GM13976 (cell line): ENCODE measurements at places on chromosomes 12 and 14.

DNA sequence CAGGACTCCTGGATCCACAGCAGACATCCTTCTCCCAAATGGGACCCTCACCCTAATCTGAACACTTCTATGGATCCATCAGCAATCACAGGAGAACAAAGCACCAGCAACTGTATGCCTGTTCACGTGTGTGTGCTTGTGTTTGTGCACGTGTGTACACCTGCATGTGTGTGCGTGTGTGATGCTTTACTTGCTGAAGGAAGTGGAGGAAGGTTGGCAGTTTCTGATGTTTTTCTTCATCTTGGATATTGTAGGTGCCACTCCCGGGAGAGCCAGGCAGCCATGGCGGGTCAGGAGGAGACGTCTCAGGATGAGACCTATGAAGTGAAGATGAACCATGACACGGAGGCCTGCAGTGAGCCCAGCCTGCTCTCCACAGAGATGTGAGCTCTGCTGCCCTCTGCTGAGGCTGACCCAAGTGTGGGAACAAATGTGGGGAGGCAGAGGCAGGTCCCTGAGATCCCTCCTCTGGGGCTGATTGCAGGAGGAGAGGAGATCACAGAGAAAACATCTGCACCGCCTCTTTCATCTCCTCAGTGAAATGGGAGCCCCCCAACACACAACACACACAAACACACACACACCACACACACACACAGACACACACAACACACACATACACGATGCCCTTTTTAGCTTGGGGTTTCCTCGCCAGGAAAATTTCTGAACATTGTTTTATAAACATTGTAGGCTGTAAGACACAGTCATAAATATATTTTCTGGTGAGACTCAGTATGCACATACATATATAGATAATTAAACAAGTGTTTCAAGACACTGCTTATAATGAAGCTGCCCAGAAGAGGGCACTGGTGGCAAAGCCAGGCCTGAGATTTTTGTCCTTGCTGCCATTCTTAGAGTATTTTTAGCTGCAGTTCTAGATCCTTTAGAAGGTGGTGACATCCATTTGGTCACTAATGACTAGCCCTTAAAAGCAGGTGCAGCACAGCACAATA lies 112.2 kb upstream of the FKBP4 start:
- DNase-seq: no peak

DNA sequence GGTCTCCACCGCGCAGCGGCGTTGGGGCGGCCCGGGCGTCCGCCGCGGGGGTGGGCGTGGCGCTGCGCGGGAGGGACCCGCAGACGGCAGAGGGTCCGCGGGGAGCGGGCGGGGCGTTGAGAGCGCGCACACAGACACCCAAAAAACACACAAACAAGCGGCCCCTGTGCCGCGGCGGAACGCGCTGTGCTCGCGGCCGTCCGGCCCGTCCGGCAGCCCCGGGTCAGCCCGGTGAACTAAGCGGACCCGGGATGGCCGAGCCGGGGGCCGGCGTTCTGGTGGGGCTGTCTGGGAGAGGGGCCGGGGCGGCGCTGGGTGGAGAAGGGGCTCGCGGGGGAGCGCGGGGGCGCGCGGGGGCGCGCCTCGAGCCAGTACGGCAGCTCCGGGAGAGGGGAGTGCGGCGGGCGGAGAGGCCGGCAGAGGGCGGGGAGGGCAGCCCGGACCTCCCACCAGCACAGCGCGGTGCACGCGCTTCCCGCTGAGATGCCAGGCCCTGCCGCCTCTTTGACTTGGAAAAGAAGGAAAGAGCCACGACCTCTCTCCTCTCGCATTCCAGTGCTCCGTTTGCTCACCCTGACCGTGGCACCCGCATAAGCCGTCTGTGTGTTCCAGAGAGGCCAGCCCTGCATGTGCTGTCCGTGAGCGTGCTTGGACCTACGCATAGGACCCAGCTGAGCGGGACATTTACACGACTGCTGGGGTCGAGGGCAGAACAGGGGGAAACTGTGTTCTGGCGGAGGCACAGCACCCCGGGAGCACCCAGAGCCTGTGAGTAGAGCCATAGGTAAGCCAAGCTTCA lies 10.3 kb downstream of the SLC6A12 start:
- no peak for DNase-seq

DNA sequence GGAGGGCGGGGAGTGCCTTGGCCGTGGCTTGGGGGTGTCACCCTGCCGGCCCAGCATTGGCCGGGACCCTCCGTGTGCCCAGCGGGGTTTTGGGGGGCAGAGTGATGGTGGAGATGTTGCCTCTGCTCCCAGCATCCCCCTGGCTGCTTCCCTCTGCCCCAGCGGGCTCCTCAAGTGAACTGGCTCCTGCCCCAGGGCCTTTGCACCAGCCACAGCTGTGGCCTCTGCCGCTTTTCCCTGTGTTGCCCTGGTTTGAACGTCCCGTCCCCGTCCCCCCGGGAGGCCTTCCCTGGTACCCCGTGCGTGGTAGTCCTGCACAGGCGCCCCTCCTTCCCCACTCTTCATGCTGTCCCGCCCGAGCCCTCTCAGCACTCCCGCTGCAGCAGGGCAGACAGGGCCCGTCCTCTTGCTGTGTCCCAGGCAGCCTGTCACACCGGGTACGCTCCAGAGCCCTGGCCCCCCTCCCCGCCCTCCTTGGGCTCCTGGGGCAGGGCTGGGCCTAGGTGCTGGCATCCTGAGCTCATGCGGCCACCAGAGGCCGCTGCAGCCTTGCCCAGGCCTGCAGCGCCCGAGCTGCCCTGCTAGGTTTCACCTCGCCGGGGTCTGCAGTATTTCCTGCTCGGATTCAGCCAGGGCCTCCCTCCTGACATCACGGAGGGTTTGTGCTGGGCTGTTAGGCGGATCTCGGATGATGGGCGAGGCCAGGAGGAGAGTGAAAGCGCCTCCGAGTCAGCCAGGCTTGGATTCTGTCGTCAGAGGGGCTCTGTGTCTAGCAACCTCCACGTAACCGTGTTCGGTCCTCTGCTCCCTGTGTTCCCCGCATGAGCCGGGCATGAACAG lies 9.5 kb downstream of the NOC4L start:
- DNase-seq: peak; percentile 89

GRCh38 chr14:92254786-92255185 lies 68.2 kb upstream of the SLC24A4 start:
- no peak for DNase-seq

DNA sequence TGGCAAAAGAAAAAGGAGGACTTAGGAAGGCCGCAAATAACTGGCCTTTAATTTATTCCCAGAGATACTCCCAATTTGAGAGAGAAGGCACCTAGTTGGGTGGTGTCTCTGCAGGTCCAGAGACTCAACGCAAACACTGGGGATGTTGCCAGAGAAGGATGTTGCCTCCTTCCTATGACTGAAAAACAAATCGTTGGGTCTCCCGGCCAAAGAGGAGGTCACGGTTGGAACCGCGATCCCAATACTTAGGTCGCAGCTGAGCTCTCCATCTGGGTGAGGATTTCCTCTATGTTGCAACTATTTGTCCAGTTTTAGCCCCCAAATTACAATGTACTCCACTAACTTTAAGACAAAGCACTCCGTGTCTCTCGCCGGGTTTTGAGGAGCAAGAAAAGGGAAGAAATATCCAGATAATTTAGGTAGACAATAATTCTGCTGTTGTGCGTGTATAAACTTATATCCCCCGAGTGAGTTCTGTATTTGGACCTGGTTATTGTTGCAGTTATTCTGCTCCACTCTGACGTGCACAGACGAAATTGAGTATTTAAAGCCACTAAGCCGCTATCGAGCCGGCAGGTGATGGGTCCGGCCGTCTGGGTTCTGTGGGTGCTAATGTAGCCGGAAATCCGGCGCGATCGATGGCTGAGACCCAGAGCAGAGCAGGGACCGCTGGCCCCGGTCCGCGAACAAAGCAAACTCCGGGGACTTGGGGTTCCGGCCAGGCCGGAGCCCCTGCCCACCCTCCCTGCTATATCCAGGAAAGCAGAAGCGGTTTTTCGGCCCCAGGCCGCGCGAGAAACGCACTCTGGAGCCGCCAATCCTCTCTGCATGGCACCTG lies 5.7 kb downstream of the HOXC12 start:
- no peak for DNase-seq

DNA sequence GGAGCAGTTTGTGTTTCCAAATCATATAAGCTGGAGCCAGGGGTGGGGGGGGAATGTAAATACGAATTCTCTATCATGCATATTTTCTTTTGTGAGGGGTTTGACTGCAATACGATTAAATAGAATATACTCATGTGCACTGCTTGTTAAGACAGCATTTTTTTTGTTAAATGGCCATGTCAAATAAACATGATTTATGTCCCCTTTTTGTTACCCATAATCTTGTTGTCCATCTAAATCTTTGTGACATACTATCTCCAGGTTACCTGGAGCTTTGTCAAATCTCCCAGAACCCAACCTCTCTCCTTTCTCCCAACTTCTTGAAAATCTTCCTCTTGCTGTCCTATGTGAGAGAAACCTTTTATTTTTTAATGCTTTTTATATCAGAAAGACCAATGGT lies 233.1 kb downstream of the SLC25A21 start:
- no peak for DNase-seq

DNA sequence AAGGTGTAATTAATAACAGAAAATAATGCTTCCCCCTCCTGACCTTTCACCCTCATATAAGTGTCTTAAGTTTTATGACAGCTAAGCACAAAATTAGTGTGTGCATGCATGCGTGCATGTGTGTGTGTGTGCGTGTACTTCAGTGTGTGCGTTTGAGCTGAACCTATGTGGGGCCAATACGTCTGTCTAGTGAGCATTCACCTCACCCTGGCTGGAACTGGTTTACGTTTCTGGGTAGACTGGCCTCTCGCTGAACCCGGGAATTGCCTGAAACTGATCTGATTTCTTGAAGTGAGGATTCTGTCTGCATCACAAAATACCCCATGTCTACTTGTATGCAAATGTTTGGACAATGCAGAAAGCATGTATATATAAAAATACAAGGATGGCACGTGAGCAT lies 68.2 kb upstream of the TBX3 start:
- DNase-seq: no peak

DNA sequence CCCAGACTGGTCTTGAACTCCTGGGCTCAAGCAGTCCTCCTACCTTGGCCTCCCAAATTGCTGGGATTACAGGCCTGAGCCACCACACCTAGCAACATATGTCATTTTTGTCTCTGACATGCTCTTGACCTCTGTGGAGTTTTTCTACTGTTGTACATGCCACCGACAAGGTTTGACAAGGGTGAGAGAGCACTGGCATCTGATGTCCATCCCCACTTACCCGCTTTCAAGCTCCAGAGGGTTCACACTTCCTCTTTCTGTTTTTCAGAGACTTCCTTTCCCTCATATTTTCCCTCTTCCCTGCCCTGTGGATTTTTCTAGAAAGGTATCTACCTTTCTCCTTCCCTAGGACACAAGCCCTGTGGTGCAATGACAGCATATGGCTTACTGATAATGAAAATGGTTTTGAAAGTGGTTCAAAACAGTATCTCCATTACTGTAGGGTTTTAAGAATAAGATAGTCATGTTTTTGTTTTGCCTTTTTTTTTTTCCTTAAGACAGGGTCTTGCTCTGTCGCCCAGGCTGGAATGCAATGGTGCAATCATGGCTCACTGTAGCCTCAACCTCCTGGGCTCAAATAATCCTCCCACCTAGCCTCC lies 27.7 kb upstream of the PLEKHG3 start:
- DNase-seq: no peak
